ENCODE measurements at places on chromosomes 16 and 17. TPM values are rescaled to one million over a fixed set of nuclear protein-coding genes. Genes with fewer than 3 reads are reported as not detected.

Gene CPD
- total RNA-seq, result 17.2 TPM

Gene TBC1D3B
- 8.8 TPM for total RNA-seq

Gene TNRC6C
- total RNA-seq, result 30.9 TPM

Gene CDH8
- not detected for total RNA-seq

Gene UBE2Z
- total RNA-seq, result 75.1 TPM

Gene FSCN2
- total RNA-seq, result 0.93 TPM

Gene RNU2-1
- 6,735 TPM for total RNA-seq

Gene ADAD2
- total RNA-seq, result not detected

Gene GNAO1
- total RNA-seq, result 2.1 TPM

Measured in T-helper 2 cell treated with Interferon-gamma antibody and Interleukin-4, amounts not matched to agents 100 ng/mL and 5 ng/mL, for 36 hours (primary cell).